COLO829 (cell line): ENCODE measurements at places on chromosomes 6 and 20.

- DNase-seq: no peak
These were observed 81.4 kb downstream of the MCHR2 start for GRCh38 chr6:99912657-99913056.

DNA sequence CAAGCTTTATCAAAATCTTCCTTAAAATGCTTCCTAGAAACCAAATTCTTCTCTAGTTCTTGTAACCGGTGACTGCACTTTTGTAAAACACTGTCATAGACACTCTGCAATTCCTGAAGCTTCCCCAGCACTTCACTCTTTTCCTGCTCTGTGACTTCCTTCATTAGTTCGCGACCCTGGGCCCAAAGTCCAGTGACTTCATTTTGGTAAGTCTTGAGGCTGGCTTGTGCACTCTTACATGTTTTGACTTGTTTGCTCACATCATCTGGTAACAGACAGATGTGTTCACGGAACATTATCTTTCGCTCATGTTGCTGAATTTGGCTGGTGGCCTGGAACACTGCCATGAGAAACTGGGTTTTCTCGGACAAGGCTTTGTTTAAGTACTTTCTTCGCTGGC is 306.2 kb downstream of the SYNE1 start:
- DNase-seq: no peak

DNA sequence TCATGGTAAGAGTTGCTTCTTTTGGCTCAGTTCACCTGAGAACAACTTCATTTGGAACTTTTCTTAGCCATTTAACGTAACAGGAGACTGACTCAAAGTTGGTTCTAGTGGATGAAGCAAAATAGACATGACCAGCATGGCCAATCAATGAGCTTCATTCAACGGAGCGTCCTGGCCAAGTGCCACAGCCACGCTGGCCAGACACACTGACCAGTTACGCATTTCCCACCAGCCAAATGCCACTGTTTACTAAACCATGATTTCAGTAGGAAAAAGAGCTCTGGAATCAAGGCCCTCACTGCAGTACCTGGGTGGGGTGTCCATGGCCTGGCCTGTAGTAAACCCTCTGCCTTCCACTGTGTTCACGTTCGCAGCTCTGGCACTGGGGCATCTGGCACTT is 80.4 kb downstream of the POPDC3 start:
- no peak for DNase-seq

GRCh38 chr6:144581812-144582537 is 296.8 kb downstream of the UTRN start:
- no peak for DNase-seq
